ENCODE measurements at places on chromosomes 16 and 17. TPM values are rescaled to one million over a fixed set of nuclear protein-coding genes. Genes with fewer than 3 reads are reported as not detected.

SLFN14 gene
- total RNA-seq, result not detected

PDF gene
- total RNA-seq, result 8.8 TPM

EME2 gene
- total RNA-seq, result 24.7 TPM

LRRC37A gene
- total RNA-seq, result 5.7 TPM

TNK1 gene
- total RNA-seq, result 0.25 TPM

CDH11 gene
- not detected for total RNA-seq

BTBD17 gene
- total RNA-seq, result not detected

FZD2 gene
- total RNA-seq, result 0.25 TPM

ZNF668 gene
- total RNA-seq, result 13.9 TPM

CD300E gene
- total RNA-seq, result not detected

SMPD3 gene
- total RNA-seq, result 0.53 TPM

OR3A3 gene
- total RNA-seq, result not detected

EME1 gene
- 25.1 TPM for total RNA-seq

KRTAP16-1 gene
- total RNA-seq, result not detected

FNDC8 gene
- not detected for total RNA-seq

FBF1 gene
- total RNA-seq, result 21.1 TPM

RNF166 gene
- total RNA-seq, result 155 TPM

CACNG1 gene
- not detected for total RNA-seq

ZNF821 gene
- total RNA-seq, result 11.4 TPM

PNMT gene
- total RNA-seq, result not detected

HBM gene
- total RNA-seq, result not detected

BEAN1 gene
- total RNA-seq, result not detected

MYH10 gene
- 11.2 TPM for total RNA-seq

CIAPIN1 gene
- 36.1 TPM for total RNA-seq

PRKCA gene
- 57.6 TPM for total RNA-seq

AANAT gene
- total RNA-seq, result not detected

KRTAP9-8 gene
- not detected for total RNA-seq

HDAC5 gene
- 42.2 TPM for total RNA-seq

KRTAP9-4 gene
- total RNA-seq, result not detected

KRT28 gene
- total RNA-seq, result not detected

NKD1 gene
- total RNA-seq, result 0.95 TPM

GALR2 gene
- total RNA-seq, result 0.40 TPM

TMEM238L gene
- total RNA-seq, result not detected

HOXB5 gene
- not detected for total RNA-seq

KRT32 gene
- total RNA-seq, result not detected

CCDC200 gene
- not detected for total RNA-seq

SEPTIN12 gene
- total RNA-seq, result not detected

AHSP gene
- total RNA-seq, result not detected

DOC2A gene
- total RNA-seq, result not detected

TVP23A gene
- not detected for total RNA-seq

CD7 gene
- total RNA-seq, result 138 TPM

CD300H gene
- total RNA-seq, result not detected

TSPAN10 gene
- total RNA-seq, result 0.43 TPM

GLIS2 gene
- total RNA-seq, result 0.45 TPM

PYY gene
- total RNA-seq, result not detected

HS3ST4 gene
- total RNA-seq, result not detected

NEK8 gene
- total RNA-seq, result 2.5 TPM

PLLP gene
- total RNA-seq, result 0.18 TPM

IKZF3 gene
- 37.9 TPM for total RNA-seq

TM4SF5 gene
- not detected for total RNA-seq

KRTAP4-11 gene
- total RNA-seq, result not detected

SOST gene
- total RNA-seq, result not detected

LRRC75A gene
- total RNA-seq, result 1.2 TPM

CYGB gene
- total RNA-seq, result not detected

CRISPLD2 gene
- total RNA-seq, result 0.23 TPM

Data from activated CD4-positive, alpha-beta memory T cell treated with anti-CD3 and anti-CD28 coated beads, Interleukin-2, amount 10 ng/mL, durations not matched to agents 7 days and 5 days (primary cell).